A549 treated with CORT108297 at 1 μM for 4 hours (cell line): ENCODE measurements at places on chromosomes 5 and 9. TPM values are rescaled to one million over a fixed set of nuclear protein-coding genes. Genes with fewer than 3 reads are reported as not detected.

Gene IL7R
- 0.31 to 0.46 TPM (median 0.41 TPM) in 5 replicates for total RNA-seq

Gene CDH6
- 0.07 to 0.25 TPM (median 0.15 TPM) in 5 replicates for total RNA-seq

Gene SLC6A19
- total RNA-seq = 0.01 to 0.03 TPM (median 0.01 TPM) in 3 of 5 replicates, not detected in the others

Gene ARID3C
- total RNA-seq = 0.15 to 0.25 TPM (median 0.24 TPM) in 4 of 5 replicates, not detected in the other

Gene LCN15
- total RNA-seq = 0.02 TPM in 1 of 5 replicates, not detected in the others

Gene NME5
- not detected in 5 replicates for total RNA-seq

Gene CER1
- not detected in 5 replicates for total RNA-seq

Gene HTR4
- total RNA-seq = not detected in 5 replicates

Gene F2R
- 37.1 to 56.0 TPM (median 52.0 TPM) in 5 replicates for total RNA-seq

Gene SLC34A3
- total RNA-seq = 0.07 to 0.14 TPM (median 0.10 TPM) in 4 of 5 replicates, not detected in the other

Gene LCN10
- total RNA-seq = not detected in 5 replicates

Gene PPP3R2
- not detected in 5 replicates for total RNA-seq

Gene CLTB
- 74.9 to 118 TPM (median 111 TPM) in 5 replicates for total RNA-seq

Gene FYB1
- total RNA-seq = 10.0 to 19.8 TPM (median 13.9 TPM) in 5 replicates

Gene EPB41L4B
- total RNA-seq = 10.4 to 11.6 TPM (median 10.9 TPM) in 5 replicates

Gene COL23A1
- total RNA-seq = not detected in 5 replicates

Gene HMCN2
- 0.05 to 0.12 TPM (median 0.07 TPM) in 5 replicates for total RNA-seq

Gene PCDHB16
- 0.06 to 0.10 TPM (median 0.06 TPM) in 5 replicates for total RNA-seq

Gene HSD17B4
- 53.7 to 68.5 TPM (median 55.9 TPM) in 5 replicates for total RNA-seq

Gene PCDHGA8
- total RNA-seq = 0.02 to 0.08 TPM (median 0.03 TPM) in 5 replicates

Gene APBA1
- 0.11 to 0.29 TPM (median 0.14 TPM) in 5 replicates for total RNA-seq

Gene HARS2
- 33.5 to 42.3 TPM (median 40.2 TPM) in 5 replicates for total RNA-seq

Gene PTGER4
- 1.4 to 1.5 TPM (median 1.5 TPM) in 5 replicates for total RNA-seq

Gene CMYA5
- 0.12 to 0.19 TPM (median 0.15 TPM) in 5 replicates for total RNA-seq

Gene BTNL8
- not detected in 5 replicates for total RNA-seq

Gene RASGEF1C
- 0.03 to 0.22 TPM (median 0.08 TPM) in 4 of 5 replicates, not detected in the other for total RNA-seq

Gene ZNF658
- total RNA-seq = 1.7 to 2.2 TPM (median 1.9 TPM) in 5 replicates

Gene SLC23A1
- 0.92 to 1.5 TPM (median 1.4 TPM) in 5 replicates for total RNA-seq

Gene MOB3B
- 6.6 to 8.7 TPM (median 7.1 TPM) in 5 replicates for total RNA-seq

Gene MARCOL
- total RNA-seq = not detected in 5 replicates

Gene DPYSL3
- total RNA-seq = 15.5 to 19.7 TPM (median 17.8 TPM) in 5 replicates

Gene TESK1
- total RNA-seq = 23.2 to 30.9 TPM (median 29.9 TPM) in 5 replicates

Gene TLN1
- total RNA-seq = 110 to 135 TPM (median 123 TPM) in 5 replicates

Gene PCDHA13
- total RNA-seq = 0.05 to 0.20 TPM (median 0.06 TPM) in 3 of 5 replicates, not detected in the others

Gene WWC1
- total RNA-seq = 84.1 to 103 TPM (median 88.0 TPM) in 5 replicates

Gene SMIM33
- total RNA-seq = not detected in 5 replicates
